ENCODE measurements at places on chromosomes 16 and 17.

DNA sequence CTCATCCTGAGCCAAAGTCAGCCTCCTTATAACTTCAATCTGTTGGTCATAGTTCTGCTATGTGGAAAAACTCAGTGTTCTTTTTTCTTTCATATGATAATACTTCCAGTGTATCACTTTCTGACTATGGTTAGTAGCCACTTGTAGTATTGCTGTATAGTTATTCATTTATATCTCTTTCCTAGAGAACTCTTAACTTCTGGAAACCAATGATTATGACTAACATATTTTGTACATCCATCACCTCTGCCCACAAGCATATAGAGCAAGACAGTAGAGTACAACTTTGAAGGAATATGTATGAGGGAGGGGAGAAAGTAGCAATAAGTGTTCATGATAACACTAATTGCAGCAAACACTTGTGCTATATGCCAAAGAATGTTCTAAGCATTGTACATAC is 38.6 kb downstream of the COX10 start:
- DNase-seq: no peak

GRCh38 chr16:85448557-85449190 is 164.4 kb upstream of the GSE1 start:
- DNase-seq: peak; percentile 81

DNA sequence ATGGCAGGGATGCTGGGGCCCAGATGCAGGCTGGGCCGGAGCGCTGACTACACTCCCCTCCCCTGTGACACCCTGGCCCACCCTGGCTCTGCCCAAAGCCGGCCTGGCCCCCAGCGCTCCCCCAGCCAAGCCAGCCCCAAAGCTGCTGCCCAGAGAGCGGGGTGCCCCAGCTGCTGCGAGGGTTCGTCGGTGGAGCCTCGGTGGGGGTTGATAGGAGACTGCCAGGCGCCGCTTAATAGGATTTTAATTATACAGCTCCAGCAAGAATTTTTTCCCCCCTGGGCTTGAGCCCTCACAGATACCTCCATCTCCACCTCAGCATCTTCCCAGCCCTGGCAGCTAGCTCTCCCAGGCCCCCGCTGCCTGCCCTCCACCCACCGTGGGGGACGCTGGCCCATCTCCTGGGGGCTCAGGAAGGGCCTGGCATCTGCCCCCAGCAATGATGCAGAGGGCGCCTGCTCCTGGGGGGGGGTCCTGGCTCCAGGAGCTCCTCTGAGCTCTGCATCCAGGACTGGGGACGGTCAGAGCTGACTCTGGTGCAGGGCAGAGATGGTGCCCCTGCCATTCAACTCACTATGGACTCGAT is 36.8 kb upstream of the DLX4 start:
- DNase-seq: no peak

DNA sequence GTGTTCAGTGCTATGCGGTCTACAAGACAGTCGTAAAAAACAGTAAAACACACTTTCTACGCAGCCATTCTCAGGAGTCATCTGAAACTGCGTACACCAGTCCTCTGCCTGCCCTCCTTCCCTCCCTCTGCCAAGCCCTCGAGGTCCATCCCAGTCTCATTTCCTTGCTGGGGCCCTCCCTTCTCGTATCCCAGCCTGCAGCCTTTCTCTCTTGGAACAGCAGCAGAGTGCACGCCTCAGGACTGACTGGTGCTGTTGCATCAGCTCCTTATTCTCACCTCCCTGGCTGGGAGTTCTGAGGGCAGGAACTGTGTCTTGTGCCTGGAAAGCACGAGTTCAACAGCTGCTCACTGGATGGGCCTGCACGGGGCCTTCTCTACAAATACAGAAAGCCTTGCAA is 12.5 kb downstream of the FAHD1 start:
- no peak for DNase-seq

DNA sequence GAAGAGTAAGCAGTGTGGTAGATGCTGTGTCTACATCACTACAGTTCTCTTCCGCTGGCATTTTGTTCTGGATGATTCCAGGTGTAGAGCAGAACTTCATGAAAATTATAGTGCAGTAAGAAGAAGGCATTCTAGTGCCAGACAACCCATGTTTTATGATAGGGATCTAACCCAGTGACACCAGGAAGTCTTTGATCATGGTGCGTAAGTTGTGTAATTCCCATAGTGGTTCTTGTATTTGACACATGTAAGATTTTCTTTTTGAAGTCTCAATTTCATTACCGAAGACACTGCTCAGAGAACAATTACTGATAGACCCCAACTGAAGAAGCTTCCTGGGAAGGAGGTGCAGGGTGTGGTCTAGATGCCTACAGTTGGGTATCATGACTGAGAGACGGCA is 356.9 kb downstream of the CA10 start:
- no peak for DNase-seq

GRCh38 chr16:64889446-64889845 is 232.4 kb downstream of the CDH11 start:
- DNase-seq: no peak

GRCh38 chr17:4474093-4474492 is 24.6 kb upstream of the SPNS2 start:
- DNase-seq: no peak

DNA sequence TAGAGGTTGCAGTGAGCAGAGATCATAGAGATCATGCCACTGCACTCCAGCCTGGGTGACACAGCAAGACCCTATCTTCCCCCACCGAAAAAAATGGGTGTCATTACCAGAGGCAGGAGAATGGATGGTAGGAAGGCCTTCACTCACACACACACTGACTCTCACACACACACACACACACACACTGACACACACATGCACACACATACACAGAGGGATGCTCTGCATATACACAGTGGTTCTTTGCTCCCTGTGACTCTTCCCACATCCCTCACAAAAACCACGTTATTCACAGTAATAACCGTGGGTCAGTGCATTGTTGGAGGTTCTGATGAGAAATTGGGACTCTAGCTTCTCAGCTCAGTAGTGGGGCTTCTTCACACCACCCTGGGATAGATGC is 300.2 kb upstream of the N4BP1 start:
- DNase-seq: no peak

- DNase-seq: no peak
Observed at GRCh38 chr16:52976539-52977167, 76.0 kb downstream of the CHD9NB start.

DNA sequence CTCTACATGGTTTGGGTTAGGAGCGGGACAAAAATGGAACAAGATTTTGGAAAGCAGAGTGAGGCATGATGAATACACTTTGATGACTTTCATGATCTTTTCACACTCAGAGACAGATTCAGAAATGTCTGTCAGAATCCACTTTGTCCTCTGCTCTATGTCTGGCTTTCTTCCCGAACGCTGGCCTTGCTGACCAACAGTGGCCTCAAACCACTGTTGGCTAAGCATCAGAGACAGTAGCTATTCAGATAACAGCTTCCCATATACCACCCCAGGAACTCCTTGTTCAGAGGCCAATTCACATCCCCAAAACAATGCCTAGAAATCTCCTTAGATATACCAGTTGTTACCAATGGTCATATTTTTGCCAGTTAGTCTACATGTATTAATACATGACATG is 40.9 kb downstream of the FBXL20 start:
- DNase-seq: no peak

DNA sequence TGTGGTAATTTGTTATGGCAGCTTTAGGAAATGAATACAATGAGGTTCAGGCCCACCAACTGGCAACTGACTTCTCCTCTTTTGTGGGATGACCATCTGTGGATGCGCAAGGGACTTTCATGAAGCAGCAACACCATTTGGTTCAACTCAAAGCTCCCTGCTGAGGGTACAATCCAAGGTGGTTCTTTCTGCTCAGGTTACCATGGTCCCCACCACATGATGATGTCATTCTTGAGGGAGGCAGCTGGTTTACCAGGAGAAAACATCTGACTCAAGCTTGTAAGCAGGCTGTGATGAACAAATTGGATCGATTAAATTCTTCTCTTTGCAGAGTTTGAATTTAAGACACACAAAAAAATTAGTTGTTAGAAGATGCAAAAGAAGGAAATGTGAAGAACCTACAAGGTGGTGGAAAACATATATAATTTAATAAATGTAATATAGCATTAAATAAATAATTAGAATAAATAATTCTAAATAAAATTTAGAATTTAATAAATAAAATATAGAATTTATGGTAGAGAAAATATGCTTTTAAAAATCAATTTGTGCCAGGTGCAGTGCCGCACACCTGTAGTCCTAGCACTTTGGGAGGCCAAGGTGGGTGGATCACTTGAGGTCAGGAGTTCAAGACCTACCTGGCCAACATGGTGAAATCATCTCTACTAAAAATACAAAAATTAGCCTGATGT is 67.6 kb upstream of the ANKFN1 start:
- no peak for DNase-seq

- no peak for DNase-seq
Observed at GRCh38 chr17:7038025-7038862, 2.4 kb downstream of the SLC16A13 start.

DNA sequence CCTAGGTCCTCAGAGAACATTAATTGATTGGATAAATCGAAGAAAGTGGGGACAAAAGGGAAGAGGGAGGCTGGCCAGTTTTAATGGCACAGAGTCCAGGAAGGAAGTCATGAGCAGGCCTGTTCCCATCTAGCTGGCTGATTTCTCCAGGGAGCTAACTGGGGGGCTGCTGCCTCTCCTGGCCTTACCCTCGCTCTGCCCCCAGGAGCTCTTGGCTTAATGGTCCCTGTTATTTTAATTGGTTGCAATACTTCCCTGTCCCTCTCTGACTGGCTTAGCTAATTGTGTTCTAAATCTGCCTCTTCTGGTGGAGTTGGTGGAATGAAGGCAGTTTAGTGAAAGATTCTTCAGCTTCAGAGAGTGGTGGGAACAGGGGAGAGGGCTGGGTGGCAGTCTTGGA is 61.4 kb downstream of the MGAT5B start:
- no peak for DNase-seq

DNA sequence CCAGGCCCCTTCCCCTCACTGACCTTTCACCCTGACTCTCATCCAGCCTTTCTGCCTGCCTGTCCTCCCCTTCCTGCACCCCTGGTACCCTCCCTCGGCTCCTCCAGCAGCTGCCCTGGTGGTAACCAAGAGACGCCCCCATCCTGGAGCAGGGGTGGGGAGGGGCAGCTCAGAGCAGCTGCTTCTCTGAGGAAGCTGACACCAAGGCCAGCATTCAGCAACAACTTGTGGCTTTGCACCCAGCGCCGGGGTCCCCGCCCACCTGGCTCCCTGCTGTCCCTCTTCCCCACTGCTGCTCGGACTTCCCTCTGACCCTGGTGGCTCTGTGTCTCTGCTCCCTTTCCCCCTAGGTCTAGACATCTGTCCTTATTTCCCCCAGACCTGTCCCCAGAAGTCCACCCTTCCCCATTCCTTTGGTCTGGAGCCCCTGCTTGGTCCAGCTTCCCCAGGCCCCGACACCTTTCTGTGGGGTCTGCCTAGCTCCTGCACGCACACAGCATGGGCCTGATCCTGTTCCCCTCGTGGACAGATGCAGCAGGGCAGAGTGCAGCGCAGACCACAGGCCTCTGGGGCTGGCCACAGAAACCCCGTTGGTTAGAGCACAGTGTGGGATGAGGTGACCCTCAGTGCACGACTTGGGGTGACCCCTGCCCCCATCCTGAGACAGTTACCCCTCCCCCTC is 1.2 kb upstream of the ATP2A1 start:
- DNase-seq: no peak

- no peak for DNase-seq
Observed at GRCh38 chr16:88939972-88940861, 36.8 kb downstream of the CBFA2T3 start.

DNA sequence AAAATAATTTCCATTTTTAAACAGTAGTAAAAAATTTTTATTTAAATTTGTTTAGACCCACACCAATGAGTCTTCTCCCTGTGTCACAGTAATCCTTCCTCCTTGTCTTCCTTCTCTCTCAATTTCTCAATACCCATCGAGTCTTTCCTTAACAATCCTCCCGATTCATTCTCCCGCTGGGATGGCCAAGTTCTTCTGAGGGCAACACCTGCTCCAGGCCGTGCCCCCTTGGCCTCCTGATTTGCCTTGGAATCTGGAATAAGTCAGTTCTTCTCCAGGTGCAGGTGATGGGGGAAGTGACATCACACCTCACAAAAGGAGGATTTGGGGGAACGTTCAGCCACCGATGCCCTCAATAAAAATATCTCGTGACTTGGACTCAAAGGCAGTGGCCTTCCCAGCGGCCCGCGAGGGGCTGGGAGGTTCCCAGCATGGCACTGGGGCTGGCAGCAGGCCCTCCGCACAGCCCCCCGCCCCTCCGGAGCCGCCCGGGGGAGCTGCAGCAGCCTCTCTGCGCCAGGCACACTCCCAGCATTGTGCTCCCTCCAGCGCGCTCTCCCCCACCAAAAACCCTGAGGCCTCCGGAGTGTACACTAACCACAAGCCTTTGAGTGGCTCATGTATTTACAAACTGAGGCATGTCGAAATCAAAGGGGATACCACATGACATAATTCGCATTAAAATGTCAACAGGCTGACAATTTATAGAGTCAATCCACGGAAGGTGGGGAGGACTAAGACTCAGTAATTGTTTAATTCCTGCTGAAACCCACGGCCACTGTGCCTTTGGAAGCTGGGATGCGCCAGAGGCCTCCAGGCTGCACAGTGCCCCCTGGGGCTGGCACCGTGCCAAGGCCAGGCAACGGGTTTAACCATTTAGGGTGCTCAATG is 120.5 kb downstream of the ZFHX3 start:
- DNase-seq: no peak

Data from left forelimb (tissue), 1 donor.